ENCODE measurements at places on chromosomes 2 and 18. TPM values are rescaled to one million over a fixed set of nuclear protein-coding genes. Genes with fewer than 3 reads are reported as not detected.

The RAPH1 gene
- total RNA-seq: 51.0 TPM

The TSGA10 gene
- 21.4 TPM for total RNA-seq

DNA sequence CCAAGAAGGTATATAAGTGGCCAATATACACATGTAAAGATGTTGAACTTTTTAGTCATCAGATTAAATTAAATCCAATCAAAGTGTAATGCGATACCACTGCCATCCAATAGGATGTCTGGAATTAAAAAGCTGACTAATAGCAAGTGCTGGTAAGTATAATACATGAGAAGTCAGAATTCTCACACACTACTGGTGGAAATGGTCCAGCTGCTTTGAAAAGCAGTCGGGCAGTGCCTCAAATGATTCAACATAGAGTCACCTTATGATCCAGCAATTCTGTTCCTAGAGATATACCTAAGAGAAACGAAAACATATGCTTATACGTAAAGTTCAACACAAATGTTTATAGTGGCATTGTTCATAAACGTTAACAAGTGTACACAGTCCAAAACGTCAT is 124.1 kb upstream of the MYT1L start:
- no peak for DNase-seq

DNA sequence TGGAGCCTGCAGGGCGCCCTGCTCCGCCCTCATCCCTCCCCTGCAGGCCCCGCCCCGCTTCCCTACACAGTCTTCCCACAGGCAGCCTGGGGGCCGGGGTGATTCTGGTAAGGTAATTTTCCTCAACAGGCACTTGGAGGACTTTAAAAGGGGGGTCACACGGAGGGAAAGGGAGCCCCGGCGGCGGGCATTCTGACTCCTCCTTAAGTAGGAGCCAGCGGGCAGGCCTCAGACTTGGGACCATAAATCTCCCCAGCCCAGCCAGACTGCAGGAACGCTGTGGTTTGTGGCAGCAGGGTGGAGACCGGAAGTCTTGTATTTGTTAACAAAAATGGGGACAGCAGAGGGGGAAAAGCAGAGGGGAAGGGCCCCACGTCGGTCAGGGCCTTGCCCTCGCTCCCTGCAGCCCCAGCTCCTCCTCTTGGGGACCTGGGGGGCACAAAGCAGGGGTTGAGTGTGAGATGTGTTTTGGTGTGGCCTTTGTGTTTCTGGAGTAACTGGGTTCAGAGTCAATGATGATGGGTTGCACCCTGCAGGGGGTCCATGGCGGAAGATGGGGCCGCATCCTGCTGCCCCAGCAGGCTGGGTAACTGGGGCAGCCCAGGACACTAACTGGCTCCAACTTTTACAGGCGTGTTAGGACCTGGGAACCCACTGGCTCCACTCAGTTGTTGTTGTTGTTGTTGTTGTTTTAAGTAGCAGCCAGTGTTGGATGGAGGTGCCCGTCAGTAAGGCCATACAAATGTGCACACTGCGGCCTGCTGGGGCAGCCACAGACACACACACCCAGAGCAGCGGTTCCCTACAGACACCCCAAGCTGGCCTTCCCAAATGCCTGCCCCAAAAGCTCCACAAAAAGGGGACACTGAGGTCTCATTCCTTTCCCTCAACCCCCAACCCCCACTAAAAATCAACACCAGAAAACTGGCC is 27.7 kb downstream of the SMAD7 start:
- DNase-seq: no peak

Data from cerebellum (tissue), 4 donors.